ENCODE measurements at places on chromosomes 3 and 15.
A peak's percentile ranks its signal among the peaks of the same experiment; 100 is the strongest.

DNA sequence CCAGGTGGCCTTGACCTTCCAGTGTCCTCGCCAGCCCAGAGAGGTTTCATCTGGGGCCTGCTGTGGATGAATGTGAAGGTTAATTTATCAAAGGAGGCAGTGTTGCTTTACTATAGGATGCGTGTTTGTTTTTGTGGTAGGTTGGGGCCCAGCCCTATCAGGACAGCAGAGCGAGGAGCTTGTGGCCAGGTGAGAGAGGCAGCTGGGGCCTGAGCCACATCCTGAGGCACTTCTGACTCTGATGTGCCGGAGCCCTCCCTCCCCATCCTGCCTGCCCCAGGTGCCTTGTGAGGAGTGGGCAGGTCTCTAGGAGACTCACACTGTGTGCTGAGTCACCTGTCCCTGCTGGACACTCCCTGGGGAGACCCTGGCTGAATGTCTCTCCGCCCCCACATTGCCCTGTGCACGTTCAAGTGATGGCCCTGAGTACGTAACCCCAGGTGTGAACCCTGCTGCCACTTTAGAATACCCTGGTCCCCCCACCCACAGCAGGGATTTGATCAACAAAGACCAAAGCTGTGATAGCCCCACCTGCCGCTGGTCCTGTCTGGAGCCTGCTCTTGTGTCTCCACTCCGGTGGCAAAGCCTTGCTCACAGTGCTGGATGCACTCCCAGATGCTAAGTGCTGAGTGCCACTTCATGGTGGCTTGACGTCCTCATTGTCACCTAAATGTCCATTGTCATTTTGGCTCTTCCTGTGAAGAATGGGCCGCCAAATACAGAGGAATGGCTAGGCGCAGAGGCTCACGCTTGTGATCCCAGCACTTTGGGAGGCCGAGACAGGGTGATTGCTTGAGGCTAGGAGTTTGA, 16.0 kb downstream of the FBLN2 start:
- no peak for DNase-seq

DNA sequence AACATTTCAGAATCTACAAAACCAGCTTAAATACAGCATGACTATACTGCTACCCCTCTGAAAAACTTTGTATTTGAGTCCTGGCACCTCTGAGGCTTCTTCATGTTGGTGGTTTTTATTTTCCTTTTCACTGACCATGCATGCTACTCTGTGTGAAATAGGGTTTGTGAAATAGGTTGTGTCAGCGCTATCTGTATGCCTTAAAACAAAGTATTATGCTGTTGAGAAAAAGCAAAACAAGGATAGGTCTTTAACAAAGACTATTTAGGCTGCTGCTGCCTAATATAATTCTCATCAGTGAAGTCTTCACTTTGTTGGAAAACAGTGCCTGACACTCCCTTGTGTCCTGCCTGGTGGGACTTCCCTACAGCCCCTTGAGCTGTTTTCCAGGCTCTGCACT, 28.7 kb upstream of the TRAK1 start:
- no peak for DNase-seq

GRCh38 chr3:168040607-168041208, 55.0 kb downstream of the GOLIM4 start:
- peak; percentile 74 for DNase-seq

- no peak for DNase-seq
Observed at GRCh38 chr3:194136519-194137007, 615 bp downstream of the HES1 start.

GRCh38 chr15:66658855-66659254, 43.2 kb upstream of the SMAD6 start:
- no peak for DNase-seq

DNA sequence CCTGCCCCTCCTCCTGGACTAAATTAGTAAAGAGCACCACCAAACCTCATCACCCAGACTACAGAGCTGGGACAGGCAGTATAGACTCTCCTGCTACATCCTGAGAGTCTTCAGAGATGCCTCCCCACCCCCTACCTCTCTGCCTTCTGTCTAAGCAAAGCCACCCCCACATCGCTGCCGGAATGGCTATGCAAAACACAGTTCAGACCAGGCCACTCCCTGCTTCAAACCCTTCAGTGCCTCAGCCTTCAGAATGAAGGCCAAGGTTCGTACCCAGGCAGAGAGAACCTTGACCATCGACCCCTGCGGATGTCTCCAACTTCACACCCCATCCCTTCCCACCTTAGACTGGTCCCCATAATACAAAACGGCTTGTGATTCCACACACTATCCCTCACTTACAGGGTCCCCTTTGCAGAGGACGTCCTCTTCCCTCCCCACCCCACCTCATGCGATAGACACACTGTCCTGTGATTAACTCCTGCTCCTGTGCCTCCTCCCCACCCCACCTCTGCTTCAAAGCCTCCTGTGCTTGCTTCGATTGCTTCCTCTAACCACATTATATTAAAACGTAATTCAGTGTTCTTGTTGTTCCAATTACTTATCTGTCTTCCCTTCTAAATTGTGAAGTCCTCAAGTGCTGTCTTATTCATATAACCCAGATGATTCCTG, 175.3 kb downstream of the UACA start:
- peak; percentile 93 for DNase-seq

GRCh38 chr15:43920815-43921214, 94.0 kb downstream of the WDR76 start:
- DNase-seq = no peak

DNA sequence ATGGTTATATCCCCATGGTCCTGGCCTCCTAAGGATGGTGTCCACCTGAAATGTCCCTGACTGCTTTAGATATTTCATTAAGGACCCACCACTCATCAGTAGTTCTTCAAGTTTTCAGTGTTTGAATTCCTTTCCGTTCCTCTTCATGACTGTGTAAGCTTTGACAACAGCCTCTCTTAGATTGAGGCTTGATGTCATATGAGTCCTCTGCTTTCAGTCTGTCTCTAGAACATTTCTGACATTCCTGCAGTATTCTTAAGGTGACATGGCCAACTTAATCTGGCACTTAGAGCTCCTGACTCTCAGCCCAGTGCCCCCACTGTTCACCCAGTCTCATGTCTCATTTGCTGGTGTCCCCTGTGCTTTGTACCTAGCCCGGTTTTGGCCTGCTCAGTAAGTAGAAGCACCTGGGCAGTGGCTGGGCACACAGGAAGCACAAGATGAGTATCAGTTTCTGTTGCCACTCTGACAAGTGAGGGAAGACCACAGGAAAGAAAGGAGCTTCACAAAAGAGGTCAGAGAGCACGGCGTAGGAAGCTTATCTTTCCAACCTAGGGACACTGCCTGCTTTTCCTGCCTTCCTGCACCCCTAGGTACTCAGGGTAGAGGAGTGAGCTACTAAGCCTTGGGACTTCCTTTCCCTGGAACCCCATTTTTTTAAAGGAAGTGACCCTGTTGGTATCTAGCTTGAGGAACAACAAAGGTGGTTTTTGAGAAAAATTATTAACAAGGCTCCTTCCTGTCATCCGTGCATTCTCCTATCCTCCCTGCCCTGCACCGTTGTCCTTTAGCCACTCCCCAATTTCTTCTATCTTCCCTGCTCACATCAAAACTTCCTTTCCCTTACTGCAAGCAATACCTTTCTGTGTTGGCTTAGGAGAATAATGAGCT, 103.1 kb downstream of the KLHL25 start:
- DNase-seq = no peak

DNA sequence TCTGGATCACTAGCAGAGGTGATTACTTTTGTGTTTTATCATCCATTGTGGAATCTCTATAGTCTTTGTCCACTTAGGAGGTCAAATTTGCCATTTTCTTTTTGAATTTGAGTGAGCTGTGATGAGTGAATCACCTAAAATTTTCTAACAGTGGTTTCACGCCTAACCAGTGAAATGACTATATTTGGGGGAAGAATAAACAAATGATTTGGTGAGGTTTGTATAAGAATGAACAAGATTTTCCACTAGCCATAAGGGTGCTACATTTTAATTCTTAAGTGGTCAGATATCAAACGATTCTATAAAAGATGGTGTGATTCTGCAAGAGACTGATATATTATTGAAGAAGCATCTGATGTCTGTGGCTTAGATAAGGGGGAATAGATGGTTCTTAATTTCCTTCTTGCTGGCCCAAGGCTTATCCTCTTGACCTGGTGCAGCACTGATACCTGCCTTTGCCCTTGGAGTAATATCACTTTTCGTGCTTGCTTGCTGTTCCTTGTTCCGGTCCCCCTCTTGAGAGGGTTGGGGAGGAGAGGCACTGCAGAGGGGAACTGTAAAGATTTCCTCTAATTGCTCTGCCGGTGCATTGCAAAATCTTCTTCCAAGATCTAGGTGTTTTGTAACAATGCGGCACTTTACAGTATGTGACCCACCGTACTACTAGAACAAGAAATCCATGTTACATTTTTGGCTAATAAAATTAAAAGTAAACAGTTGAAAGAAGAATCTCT, 14.5 kb downstream of the C3orf20 start:
- peak; percentile 50 for DNase-seq

DNA sequence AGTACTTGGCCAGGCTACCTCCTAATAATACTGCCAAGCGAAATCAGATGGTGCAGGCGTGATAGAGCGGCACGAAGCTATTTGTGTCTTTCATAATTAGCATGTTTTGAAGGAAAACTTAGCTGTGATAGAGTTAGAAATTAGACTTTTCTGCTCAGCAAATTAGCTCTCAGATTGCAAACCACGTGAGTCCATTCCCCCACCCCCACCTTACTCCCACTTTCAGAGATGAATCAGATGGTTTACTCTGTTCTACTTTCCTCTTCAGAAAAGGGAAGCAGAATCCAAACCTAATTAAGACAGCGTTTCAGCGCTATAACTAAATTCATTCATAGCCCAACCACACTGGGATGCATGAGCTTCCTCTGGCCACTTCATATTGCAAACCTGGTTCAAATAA, 214.6 kb downstream of the SLCO3A1 start:
- peak; percentile 64 for DNase-seq

DNA sequence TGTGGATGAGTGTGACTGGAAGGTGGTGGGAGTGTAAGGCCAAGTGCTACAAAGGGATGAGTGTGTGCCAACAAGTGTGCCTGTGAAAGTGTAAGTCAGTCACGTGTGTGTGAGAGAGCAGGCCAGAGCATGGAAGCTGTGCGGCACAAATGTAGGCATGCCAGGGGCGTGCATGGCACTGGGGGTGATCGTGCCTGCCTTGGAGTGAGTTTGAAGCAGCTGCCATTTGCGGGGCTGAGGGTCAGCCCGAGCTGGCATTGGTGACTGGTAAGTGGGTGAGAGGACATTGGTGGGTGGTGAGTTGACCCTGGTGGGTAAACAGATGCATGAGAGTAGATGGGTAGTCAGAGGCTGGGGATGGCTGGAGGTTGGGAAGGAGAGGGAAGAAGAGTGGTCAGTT, 24.5 kb downstream of the CD276 start:
- DNase-seq = no peak

DNA sequence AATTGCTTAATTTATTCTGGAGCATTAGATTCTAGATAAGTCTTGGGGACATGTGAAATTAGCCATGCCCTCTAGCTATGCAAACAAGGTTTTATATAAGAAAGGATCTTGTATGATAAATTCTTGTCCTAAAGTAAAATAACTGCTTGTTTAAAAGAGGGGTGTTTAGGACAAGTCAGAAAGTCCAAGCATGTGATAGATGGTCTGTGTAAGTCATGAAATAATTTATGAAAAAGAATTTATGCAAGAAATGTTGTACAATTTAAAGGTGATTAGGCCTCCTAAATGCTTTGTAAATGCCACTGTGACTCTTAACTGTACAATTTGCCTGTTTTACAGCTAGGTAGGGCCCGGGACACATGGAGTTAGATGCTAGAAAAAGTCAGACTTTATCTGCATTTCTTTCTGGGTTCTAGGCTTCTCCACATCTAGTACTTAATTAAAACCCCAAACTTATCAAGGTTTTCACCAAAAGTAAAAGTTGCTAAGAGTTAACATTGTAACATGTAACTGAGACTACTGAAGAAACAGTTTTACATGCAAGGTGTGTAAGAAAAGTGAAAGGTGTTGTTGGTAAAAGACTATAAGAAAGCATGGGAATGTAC, 13.2 kb downstream of the LINS1 start:
- peak; percentile 44 for DNase-seq

- DNase-seq = peak; percentile 17
Observed at GRCh38 chr3:171690281-171690680, 120.0 kb downstream of the PLD1 start.

GRCh38 chr3:33831053-33831452, 32.6 kb downstream of the PDCD6IP start:
- DNase-seq = no peak

DNA sequence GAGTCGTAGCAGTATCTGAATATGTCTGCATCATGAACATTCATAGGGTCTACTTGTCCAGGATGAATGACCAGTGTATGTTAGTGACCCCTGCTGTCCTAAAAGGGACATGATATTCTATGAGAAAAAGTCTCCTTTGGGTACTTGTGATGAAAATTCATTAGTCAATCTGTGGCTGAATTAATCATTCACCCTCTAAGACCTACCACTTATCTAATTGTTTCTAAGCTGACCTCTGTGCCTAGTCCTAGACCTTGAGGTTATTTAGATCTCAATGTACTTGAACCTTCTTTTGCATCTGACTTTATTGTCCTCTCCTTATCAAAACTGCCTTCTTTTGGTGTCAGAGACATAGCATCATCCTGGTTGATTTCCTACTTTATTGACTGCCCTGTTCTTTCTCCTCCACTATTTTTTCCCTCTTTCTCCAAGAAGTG, 799.3 kb downstream of the DIPK2A start:
- peak; percentile 24 for DNase-seq

DNA sequence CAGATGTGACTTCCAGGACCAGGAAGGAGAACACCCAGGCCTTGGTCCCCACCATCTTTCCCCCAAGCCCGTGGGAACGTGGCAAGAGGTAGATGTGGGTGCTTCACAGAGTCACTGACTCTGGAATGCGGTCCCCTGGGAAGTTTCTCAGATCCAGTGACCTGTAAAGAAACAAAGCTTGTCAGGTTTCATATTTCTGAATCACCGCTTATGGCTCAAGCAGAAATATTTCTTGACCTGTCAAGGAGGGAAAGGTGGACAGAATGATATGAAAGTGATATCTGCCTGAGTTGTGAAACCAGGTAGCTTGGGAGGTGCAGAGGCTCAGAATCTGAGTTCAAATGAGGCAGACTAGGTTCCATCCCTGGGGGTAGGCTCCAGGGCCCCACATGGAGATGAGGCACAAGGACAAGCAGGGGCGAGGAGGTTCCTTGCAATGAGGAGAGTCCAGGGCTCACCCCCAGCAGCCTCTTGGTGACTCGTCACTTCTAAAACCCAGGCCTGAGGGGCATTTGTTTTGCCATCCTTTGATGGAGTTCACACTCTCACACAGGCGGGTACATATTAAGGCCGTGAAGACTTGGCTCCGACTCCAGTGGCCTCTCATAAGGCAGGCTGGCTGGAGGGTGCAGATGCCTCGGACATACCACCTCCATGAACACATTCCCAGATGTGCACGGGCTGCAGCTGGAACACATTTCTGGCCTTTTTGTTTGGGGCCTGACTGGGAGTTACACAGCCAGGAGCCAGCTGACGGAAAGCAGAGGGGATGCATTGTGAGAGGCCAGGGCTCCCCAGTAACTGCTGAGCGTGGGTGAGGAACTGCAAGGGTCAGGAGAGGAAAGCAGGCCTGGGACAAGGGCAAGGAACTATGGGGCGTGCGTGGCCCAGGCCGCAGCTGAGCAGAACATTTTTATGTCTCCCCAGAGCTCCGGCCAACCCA, 1.3 kb downstream of the CILP start:
- no peak for DNase-seq

GRCh38 chr15:25893596-25893995, 30.5 kb upstream of the ATP10A start:
- no peak for DNase-seq

- DNase-seq = no peak
Observed at GRCh38 chr15:28165791-28166190, 66.7 kb upstream of the OCA2 start.

GRCh38 chr3:37310666-37311050, 136.3 kb upstream of the LRRFIP2 start:
- DNase-seq = no peak

- DNase-seq = no peak
Observed at GRCh38 chr3:124034016-124034843, 42.3 kb upstream of the ROPN1 start.
